Stimulated activated CD4-positive, alpha-beta T cell treated with anti-CD3 and anti-CD28 coated beads, TNF-alpha, amount 100 ng/mL, for 24 hours (primary cell): ENCODE measurements at places on chromosomes 4 and X.

DNA sequence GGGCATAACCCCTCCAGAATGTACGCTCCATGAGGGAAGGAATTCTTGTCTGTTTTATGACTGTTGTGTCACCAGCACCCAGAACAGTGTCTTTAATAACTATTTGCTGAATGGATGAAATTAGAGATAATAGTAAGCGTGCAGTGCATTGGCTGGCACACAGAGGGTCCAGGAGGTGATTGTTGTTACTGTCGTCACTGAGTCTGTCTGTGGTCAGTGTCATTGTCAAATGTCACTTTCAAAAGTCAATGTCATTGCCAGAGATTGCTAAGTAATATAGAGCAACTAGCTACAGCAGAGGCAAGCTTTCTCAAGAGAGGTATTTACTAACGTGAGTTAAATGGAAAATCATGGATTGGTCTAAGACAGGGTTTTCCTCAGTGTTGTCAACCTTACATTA is 70.7 kb downstream of the ARHGEF38 start:
- no peak for DNase-seq

DNA sequence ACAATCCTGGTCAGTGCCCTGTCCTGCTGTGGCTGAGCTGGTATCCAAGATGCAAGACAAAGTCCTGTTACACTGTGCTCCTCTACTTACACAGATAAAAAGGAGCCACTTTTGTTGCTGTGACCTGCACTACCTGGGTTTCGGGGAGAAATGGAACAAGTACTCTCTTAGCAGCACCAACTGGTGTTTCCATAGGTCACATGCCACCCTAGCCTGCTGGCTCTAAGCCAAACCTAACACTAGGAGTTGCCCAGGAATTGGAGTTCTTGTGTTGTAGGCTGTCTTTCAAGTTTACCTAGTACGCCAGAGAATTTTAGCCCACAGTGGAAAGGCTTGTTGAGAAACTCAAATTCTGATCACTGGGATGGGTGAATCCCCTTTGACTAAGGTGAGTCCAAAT is 727.4 kb downstream of the FAM133A start:
- DNase-seq: no peak

DNA sequence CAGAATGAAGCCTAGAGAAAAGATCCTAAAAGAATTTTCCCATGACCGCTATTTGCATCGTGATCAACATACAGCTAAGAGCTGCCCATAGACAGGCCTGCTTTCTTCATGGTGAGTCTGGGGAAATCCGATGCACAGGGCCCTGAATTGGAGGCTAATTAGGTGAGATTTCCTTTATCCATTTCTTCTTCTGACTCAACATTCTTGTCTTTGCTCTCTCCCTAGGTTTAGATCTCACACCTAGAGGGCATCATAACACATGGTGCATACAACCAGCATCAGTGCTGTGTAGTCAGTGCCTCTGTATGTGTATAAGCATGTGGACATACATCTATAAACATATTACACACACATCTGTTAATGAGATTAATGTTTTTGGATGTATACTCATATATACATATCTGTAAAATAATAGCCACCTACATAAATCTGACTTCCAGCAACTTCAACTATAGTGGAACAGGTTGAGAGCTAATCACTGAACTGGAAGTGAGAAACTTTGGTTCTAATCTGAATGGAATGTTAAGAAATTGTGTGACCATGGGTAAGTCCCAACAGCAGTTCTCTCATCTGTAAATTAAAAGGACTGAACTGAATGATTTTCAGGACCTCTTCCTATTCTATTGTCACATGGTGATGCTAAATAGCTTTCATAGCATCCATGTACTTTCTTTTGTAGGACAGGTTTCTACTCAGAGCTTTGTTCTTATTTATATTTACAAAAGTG is 17.5 kb downstream of the GATB start:
- DNase-seq: no peak

DNA sequence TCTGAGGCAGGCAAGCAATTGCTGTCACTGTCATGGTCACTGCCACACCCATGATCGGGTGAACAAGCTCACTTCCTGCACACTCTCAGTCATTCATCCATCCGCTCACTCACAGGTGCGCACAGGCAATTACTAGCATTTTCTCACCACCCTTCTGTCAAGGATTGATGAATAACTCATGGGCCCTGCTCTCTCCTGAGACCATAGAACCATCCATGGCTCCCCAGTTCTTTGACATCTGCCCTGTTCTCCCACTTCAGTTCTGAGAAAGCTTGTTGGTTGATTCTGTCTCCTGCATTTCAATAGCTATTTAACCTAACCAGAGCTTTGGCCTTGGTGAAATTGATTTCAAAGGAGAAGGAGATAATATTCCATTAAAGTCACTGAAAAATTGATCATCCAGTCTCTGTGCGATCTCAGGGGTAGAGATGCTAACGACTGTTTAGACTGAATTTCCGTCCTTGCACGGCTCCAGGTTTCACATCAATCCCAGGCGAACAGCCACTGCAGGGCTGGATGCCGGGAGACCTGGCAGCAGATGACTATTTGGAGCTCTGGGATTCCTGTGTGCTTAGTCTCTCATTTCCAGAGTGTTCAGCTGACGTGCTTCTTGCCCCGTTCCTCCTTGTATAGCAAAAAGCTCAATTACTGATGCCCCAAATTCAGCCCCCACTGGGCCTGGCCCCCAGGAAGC is 36.9 kb upstream of the ADRA2C start:
- DNase-seq: no peak

DNA sequence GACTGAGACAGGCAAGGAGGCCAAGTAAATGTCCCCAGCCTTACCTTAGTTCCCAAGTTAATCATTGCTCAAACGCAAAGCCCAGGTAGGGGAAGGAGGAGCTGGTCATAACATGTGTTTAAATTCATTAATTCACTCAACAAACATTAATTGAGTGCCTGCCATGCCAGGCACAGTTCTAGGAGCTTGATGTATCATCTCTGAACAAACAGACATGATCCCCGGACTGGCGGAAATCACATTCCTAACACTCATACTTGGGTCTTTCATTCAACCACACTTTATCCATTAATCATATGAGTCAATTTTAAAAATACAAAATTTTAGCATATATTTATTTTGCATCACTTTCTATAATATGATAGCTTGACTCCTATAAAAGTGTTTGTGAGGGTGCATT is 335.3 kb upstream of the NOCT start:
- no peak for DNase-seq

- no peak for DNase-seq
Measured at GRCh38 chr4:80361329-80361900, 25.9 kb downstream of the CFAP299 start.

GRCh38 chr4:19156786-19157185 is 1094.9 kb upstream of the SLIT2 start:
- DNase-seq: no peak

- DNase-seq: no peak
Measured at GRCh38 chr4:77501851-77502250, 103.8 kb upstream of the CXCL13 start.

GRCh38 chr4:45155081-45155777 is 428.9 kb upstream of the GNPDA2 start:
- DNase-seq: no peak
